ENCODE measurements at places on chromosomes 1 and 21.

- no peak for DNase-seq
Measured at GRCh38 chr1:53944469-53945182, 873 bp downstream of the IFT25 start.

- DNase-seq, result no peak
Measured at GRCh38 chr1:40877698-40878097, 15.5 kb upstream of the CITED4 start.

- DNase-seq, result no peak
Measured at GRCh38 chr1:201163707-201164106, 9.4 kb upstream of the TMEM9 start.

GRCh38 chr1:74913978-74914377 lies 181.0 kb downstream of the TYW3 start:
- DNase-seq, result no peak

DNA sequence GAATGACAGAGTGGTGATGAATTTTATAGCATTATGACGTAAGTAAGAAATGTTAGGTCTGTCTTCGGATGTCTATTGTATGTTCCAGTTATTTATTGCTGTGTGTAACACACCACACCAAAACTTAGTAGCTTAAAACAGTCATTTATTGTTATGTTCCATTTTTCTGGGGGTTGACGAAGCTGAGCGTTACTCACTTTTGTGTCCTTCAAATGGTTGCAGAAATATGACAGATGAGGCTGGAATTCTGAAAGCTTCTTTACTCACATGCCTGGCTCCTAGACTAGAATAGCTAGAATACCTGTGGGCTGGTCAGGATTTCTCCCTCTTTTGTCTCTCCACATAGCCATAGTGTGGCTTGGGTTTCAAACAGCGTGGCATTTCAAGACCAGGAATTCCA lies 62.1 kb upstream of the S1PR1 start:
- no peak for DNase-seq

DNA sequence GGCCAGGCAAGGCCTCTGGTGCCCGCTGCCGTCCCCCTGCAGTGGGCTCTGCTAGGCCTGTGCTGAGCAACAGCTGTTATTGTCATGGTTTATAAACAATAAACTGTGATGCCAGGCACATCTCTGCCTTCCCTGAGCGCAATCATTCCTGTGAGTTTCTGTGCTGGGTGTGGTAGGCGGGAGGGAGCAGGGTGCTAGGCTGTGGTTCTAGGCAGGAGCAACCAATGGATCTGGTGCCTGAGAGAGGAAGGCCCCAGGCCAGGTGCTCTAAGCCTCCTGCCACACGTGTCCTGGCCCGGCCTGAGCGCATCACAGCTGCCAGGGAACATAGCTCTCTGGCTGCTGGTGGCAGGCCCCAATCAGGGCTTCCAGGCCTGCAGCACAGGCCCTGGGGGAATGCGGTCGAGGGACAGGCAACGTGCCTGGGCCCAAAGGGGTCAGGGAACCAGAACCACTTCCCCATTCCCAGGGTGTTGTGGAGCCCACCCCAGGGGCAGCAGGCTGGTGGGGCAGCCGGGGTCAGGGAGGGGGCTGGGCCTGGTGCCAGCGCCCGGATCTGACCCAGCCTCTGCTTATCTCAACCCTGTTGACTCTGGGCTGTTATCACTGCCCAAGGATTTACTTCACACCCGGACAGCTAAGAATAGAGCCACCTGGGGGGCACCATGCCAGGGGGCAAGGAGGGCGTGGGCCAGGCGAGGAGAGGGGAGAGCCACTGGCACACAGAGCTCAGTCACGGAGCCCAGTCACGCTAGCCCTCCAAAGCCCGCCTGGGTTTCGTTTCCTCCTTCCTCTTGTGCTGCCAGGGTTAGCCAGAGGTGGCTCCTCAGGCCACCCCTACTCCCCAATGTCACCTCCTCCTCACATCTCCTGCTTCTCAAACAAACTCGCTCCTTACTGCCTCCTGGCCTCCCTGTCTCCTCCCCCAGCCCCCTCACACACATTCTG lies 11.5 kb downstream of the TRIM46 start:
- peak; percentile 83 for DNase-seq

DNA sequence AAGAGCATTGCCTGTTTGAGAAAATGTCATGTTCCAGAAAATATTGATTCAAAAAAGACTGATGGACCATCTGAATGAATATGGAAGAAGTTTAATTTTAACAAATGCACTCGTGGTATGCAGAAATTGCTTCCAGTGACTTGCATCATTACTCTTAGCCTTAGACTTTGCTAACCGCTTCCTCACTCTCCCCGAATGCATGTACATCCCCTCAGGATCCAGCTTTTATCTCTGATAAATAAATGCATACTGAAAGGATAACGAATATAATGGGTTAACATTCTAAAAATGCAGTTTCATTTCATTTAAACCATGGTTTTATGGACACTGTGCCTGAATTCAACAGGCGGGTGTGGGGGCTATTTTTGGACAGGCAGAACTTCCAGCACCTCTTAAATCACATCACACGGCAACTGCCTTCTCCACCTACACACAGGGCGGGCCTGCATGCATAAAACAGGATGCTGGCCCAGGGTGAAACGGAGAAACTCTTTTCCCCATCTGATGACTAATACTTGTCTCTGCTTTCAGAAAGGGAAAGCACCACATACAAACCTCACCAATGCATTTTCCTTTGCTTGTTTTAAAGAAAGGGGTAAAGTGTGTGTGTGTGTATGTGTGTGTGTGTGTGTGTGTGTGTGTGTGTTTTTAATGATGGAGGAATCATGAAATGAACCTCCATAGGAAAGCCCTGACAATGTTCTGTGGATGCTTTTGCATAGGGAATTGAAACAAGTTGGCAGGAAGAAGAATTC lies 48.7 kb downstream of the SPAG17 start:
- DNase-seq, result peak; percentile 62
